ENCODE measurements at places on chromosomes 5 and 9. TPM values are rescaled to one million over a fixed set of nuclear protein-coding genes. Genes with fewer than 3 reads are reported as not detected.

CCDC187 gene
- not detected for total RNA-seq

HTR1A gene
- not detected for total RNA-seq

FAM221B gene
- not detected for total RNA-seq

IL5 gene
- total RNA-seq = not detected

RALGPS1 gene
- total RNA-seq = 2.5 TPM

CDKN2A gene
- not detected for total RNA-seq
